ENCODE measurements at places on chromosomes 3 and 15.

GRCh38 chr3:144816323-144816722 lies 844.7 kb downstream of the DIPK2A start:
- no peak for DNase-seq

DNA sequence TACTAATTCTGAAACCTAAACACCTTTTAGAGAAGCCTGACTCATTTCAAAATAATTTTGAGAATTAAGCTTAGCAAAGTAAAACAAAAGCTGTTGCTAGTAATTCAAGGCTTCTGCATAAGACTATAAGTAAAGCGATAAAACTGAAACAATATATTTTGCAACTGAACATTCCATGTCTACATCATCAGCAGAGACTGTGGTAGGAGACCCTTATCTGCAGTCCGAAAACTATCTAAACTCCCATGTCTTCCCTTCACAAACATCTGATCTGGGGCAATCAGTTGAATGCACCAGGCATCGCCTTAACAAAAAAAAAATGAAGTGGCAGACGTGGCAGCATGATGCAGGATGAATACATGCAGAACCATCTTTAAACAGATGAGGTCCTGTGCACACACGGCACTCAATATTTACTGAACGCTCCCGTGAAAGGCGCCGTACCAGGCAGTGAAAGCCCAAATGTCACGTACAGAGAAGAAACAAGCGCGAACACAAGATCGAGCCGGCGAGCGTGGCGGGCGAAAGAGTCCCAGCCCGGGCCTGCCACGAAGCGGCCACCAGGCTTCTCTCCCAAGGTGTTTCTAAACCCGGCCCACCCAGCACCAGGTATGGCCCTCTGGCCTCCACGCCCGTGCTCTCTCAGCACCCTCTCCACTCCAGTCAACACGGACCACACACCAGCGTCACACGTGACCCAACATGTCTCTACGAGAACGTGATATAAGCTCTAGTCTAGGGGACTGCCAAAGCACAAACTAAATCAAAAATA lies 63.0 kb downstream of the CHSY1 start:
- DNase-seq: no peak

- no peak for DNase-seq
Measured at GRCh38 chr3:145704020-145704419, 457.0 kb downstream of the PLOD2 start.

GRCh38 chr3:40911928-40912327 lies 287.4 kb upstream of the CTNNB1 start:
- no peak for DNase-seq

DNA sequence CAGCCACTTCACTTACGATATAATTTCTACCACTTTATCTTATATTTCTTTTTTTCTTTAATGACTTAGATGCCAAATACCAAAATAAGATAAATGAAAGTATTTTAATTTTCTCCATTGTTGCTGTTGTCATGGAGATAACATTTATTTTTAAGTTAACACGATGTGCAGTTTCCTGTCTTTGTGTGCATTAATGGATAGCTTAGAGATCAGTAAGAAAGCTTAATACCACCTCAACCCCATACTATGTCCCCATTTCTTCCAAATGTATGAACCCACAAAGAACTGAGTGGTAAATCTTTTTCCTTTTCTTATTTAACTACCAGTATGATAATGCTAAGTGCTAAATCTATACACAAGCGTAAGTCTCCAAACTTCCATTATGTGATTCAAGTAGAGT lies 17.1 kb downstream of the PCNP start:
- DNase-seq: no peak

DNA sequence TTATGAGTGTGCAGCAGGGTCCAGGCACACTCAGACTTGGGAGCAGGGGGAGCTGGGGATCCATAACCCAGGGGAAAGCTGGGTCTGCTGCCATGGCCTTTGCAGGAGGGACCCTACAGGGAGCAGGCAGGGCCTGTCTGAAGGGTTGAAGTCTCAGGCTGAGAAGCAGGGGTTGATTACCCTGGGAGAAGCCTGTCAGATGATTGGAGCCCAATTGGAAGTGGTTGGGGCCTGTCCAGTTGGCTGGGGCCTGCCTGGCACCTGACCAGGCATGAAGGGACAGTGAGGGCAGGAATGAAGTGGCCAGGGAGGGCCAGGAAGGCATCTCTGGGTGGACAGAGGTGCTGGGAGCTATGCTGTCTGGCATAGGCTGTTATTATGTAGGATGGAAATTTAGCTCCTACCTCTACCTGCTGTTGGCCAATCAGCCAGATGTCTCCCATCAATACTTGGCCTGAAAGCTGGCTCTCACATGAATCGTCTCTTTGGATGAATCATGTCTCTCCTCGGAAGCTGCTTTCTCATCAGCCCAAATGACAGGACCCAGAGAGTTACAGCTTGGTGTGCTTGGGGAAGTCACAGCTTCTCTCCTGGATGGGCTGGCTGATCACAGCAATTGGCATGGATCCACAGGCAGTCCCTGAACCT lies 27.4 kb upstream of the SLCO2A1 start:
- DNase-seq: no peak

DNA sequence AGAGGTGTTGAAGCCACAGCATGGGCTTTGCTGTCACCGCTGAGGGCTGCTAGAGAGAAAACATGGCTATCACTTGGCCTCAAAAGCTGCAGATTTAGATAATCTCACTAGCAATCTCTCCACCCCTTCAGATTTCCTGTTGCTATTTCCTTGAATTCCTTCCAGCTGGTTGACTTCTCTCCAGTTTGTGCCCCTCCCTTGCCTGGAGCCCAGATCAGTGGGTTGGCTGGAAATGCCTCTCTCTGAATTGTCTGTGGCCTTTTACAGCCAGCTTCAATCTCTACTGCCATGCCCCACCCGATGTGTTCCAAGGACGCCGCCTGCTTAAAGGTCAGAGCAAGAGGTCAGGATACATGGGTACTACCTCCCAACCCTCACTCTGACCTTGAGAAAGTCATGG lies 294.1 kb downstream of the NTRK3 start:
- DNase-seq: no peak

- no peak for DNase-seq
Measured at GRCh38 chr15:96183514-96183850, 147.0 kb upstream of the NR2F2 start.

GRCh38 chr15:66514586-66514985 lies 9.5 kb downstream of the ZWILCH start:
- no peak for DNase-seq

- no peak for DNase-seq
Measured at GRCh38 chr3:72699631-72700030, 148.6 kb downstream of the SHQ1 start.

DNA sequence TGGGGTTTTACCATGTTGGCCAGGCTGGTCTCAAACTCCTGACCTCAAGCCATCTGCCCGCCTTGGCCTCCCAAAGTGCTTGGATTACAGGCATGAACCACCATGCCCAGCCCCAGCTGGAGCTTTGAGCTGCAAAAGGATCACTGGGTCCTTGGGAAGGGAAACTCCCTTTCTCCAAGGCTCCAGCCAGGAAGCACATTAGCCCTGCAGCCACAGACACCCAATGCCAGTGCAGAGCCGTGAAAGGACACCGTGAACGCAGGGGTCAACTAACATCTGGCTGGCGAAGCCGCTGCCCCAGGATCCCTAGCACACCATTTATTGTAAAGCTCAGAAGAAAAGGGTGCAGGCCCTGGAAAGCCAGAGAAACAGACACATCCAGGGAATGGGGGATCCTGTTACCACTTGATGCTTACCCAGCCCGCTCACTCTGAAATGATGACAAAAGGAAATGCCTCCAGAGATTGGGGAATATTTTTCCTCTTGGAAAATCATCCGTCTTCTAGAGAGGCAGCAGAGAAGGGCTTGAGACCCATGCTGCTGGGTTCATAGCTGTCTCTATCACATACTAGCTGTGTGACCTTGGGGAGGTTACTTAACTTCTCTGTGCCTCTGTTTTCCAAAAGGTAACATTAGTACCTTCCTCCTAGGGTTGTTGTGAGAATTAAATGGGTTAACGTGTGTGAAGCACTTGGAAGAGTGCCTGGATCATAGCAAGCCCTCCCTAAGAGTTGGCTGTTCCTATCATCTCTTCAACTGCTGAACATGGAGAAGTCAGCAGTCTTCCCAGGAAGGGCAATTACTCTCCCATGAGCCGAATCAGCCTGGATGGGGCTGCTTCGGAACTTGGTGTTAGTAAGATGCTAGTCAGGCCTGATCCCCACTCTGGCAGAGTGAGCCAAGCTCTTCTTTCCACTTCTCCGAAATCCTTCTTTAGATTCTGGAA lies 40.8 kb downstream of the LMCD1 start:
- DNase-seq: no peak

DNA sequence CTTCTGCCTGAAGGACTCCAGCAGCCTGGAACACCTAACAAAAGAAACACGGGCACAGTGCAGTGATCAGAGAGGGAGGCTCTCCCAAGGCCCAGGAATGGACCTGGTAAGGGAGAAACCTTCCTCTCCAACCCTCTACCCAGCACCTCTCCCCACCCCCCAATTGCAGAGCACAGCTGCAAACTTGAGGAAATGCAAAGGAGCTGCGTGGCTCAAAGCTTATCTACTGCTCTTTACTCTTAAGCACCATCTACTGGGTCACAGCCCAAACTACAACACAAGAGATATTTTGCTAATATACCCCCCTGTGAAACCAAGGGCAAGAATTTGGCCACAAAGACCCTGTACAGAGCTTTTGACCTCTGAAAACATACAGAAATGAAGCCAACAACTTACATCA lies 328.3 kb downstream of the OXSM start:
- DNase-seq: no peak

DNA sequence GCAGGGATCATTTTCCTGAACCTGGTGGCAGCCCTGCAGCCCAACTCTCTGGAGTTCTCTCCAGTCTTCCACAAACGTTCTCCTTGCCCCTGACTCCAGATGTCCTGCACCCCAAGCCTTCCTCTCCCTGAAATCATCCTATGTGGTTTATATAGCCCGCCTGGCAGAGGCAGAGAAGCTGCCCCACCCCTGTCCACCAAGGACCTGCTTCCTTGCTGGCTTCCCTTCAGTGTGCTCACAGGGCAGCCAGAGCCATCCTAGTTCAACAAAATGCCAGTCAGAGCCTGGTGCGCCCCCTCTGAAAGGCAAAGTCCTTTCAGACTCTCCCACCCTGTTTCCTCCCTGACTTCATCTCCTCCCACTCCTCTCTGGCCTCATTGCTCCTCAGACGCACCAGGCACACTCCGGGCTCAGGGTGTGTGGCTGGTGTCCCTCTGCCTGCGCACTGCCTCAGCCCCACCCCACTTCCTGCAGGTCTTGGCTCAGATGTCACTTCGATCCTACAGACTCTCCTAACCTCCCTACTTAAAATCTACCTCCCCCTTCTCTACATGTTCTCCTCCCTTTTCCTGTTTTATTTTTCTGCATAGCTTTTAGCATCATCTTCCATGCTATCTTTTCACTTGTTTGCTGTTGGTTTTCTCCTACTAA lies 5.9 kb downstream of the KBTBD13 start:
- DNase-seq: no peak

GRCh38 chr15:39510001-39510701 lies 70.7 kb upstream of the THBS1 start:
- no peak for DNase-seq

DNA sequence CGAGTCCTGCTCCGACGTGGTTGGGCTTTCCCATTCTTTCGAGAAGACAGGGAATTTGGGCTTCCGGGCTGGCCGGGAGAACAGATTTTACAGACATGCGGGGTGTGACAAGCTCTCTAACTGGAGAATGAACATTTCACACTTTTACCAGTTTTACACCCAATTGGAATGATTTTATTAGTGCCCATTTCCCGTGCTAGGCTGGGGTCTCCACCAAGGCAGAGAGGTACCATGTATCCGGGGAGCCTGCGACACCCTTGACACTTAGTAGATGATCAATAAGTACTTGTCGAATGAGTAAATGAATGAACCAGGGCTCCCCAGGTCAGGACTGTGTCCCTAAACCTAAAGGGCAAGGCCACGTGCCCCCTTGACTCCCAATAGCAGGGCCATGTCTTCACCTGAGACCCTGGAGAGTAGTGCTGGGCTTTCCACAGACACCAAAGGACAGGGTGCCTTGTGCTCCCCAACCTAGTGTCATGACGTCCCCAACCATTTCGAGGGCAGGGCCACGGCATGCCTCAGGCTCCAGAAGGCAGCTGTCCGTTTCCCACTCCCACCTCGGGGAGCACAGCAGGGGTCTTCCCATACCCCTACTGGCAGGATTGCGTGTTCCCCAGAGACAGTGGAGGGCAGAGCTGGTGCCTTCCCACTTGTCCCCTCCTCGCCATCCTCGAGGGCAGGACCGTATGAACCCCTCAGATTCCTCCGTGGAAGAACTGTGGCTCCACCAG lies 679 bp upstream of the MYD88 start:
- no peak for DNase-seq

DNA sequence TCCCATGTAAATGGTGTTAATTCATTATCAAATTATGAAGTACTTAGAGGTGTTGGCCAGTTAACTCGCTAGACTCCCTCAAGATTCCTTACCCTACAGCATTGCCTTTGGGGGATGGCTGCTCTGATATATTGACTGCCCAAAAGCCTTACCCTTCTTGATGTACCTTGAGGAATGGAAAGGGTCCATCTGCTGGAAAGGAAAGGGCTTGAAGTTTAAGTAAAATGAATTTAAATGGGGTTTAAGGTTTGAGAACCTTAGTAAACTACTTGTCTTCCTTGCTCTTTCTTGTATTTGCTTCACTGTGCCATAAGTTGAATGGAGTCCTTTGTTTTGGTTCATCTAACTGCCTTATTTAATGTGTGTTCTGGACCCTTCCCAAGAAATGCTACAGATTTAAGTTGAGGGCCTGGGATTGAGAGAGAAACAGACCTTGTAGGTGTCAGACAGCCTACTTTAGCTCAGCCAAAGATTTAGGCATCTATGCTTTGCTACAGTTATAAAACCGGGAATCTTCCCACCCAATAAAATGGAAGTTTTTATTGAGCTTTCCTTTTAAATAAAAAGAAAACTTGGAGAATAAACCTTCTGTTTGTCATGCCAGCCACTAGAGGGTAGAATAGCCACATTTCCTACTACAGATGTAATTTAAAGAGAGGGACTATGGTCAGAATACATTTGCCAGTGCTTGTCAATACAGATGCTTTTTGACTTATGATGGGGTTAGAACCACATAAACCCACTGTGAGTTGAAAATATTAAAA lies 25.3 kb downstream of the CMSS1 start:
- DNase-seq: no peak

DNA sequence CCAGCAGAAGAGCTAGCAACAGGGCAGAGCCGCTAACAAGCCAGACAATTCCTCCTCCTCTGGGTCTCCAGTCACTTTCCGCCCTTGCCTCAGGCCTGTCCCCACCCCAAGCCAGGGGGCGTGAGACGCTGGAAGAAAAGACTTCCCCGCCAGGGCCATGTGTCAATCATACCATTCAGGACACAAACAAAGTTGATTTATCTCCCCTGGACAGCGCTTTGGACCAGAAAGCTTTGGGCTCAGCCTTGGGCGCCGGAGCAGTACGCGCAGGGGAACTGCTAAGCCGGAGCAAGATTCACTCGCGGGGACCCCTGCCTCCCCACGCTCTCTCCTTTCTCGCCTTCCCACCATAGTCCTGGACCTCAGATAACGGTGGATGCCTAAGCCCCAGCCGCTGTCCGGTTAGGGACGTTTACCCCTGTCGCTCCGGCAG lies 479 bp downstream of the LRRC2 start:
- DNase-seq: no peak

Data from stimulated activated CD4-positive, alpha-beta T cell treated with anti-CD3 and anti-CD28 coated beads, Interleukin-15, amount 100 ng/mL, for 48 hours (primary cell).